ENCODE measurements at places on chromosomes 16 and 17. TPM values are rescaled to one million over a fixed set of nuclear protein-coding genes. Genes with fewer than 3 reads are reported as not detected.

GRCh38 chr16:14056970-14057369 lies 14.1 kb upstream of the MRTFB start:
- no peak overlapping the region for H3K27ac ChIP-seq
- DNase-seq: no peak
- H3K4me3 ChIP-seq: no peak overlapping the region
- H3K4me1 ChIP-seq: no peaks in the 10 kb centered on the region
- H3K27me3 ChIP-seq: peaks cover 22% of the 10 kb centered on the region

DNA sequence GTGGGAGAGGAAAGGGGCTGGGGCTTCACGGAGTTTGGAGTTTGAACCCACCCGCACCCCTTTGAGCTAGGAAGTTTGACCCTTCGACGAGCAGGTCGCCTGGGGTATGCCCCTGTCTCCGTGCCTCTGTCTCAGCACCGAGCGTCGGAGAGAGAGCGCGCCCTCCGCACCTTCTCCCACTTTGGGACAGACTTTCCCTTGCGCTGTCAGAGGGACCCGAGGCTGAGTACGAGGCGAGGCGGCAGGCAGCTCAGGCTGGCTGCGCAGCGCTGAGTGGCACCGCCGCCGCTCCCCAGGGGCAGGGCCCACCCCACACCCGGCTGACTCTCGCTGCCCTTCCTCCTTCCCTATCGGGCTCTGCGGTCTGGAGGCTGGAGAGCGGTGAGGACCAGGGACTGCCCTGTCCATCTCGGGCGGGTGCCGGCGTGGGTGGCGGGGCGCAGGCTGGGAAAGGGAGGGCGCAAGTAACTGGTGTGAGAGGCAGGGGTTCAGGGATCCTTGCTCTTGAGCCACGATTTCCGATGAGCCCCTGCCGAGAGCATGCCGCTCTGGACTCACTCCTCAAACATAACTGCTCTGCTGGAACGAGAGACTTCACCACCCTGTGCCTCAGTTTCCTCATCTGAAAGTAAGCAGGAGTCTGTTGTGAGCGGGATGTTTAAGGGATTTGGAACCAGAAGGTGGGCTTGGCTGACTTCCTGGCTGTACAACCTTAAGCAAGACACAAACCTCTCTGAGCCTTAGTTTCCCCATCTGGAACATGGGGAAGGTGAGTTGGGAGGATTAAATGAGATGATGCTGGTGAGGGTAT lies 981 bp downstream of the BEAN1 start:
- no peak for DNase-seq
- peaks cover 82% of the 10 kb centered on the region for H3K27me3 ChIP-seq
- H3K4me1 ChIP-seq: peaks cover 1% of the 10 kb centered on the region
- H3K4me3 ChIP-seq: no peak overlapping the region
- no peaks in the 10 kb centered on the region for H3K36me3 ChIP-seq
- H3K27ac ChIP-seq: no peak overlapping the region

- H3K27me3 ChIP-seq: peaks cover 50% of the 10 kb centered on the region
- DNase-seq: no peak
- H3K27ac ChIP-seq: no peak overlapping the region
- peaks cover 6% of the 10 kb centered on the region for H3K4me1 ChIP-seq
Measured at GRCh38 chr17:40663252-40663651, 1.7 kb downstream of the KRT222 start.

The MMP28 gene
- total RNA-seq: not detected

- peak; percentile 54 for DNase-seq
- H3K27me3 ChIP-seq: no peaks in the 10 kb centered on the region
- H3K27ac ChIP-seq: no peak overlapping the region
- peaks cover 22% of the 10 kb centered on the region for H3K36me3 ChIP-seq
Measured at GRCh38 chr16:14672403-14672971, 21.6 kb downstream of the PLA2G10 start.

The CCL17 gene
- total RNA-seq: 0.59 TPM

The TMEM106A gene
- total RNA-seq: 13.8 TPM

GRCh38 chr16:81551151-81551808 lies 106.7 kb downstream of the CMIP start:
- no peaks in the 10 kb centered on the region for H3K36me3 ChIP-seq
- no peak overlapping the region for H3K4me3 ChIP-seq
- no peak overlapping the region for H3K27ac ChIP-seq
- peaks cover 56% of the 10 kb centered on the region for H3K4me1 ChIP-seq
- no peaks in the 10 kb centered on the region for H3K27me3 ChIP-seq

The SLC9A5 gene
- 5.4 TPM for total RNA-seq

The UTS2R gene
- total RNA-seq: not detected

DNA sequence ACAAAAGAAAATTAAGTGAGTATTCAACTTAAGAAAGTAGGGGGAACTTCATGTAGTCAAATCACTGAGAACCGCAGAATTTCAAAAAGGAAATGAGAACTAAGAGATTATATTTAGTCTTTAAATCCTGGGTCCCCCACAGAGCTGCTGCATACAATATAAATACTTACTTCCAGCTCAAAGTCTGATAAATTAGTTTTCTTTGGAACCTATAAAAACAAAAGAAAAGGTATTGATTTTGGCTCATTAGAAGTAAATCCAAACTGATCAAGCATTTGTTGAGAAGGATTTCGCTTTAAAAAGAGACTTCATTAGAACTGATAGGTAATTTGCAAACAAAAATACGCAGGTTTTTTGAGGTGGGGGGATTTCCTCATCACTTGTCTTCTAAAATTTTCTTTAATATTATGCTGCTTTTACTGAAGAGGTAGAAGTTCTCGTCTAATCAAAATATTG lies 21.9 kb downstream of the PARN start:
- no peak for DNase-seq
- H3K4me3 ChIP-seq: no peak overlapping the region
- no peaks in the 10 kb centered on the region for H3K27me3 ChIP-seq
- H3K4me1 ChIP-seq: no peaks in the 10 kb centered on the region
